ENCODE measurements at places on chromosomes 16 and 17.

- no peak for DNase-seq
Measured at GRCh38 chr17:15462976-15463772, 4.2 kb downstream of the CDRT4 start.

DNA sequence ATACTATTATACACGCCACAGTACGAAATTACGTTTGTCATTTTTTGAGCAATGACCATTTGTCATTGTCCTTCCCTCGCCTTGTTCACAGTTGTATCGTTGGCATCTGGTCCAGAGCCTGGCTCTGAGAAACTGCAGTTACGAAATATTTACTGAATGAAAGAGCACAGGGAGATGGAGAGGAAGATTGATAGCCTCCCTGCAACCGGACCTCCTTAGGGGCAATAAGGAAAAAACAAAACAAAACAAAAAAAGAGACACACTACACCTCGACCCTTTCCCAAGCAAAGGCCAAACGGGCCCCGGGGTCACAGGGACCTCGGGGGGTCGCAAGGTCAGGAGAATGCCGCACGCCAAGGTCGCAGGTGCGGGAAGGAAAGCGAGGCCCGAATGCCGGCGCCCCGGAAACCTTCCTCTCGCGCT lies 857 bp downstream of the GOT2 start:
- DNase-seq, result no peak

DNA sequence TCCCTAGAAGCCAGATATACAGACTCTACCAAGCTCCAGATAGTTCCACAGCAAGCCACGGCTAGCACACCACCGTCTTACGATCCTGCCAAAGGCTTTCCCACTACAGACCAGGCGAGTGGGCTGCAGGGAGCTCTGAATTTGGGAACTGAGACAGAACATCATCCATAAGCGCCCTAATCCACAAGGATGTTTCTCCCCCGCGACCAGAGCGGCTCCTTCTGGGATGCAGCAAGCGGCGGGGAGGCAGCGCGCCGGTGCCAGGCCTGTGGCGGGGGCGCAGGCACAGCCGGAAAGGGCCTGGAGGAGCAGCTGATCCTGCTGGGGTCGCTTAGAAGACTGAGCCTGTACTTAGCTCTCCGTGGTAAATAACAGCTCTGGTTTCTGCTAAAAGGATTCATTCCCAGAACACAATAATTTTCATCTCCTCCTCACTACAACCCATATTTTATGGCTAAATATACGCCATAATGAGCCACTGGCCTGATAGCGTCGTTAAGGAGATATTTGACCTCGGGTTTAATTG lies 16.2 kb upstream of the FOXF1 start:
- DNase-seq, result no peak

DNA sequence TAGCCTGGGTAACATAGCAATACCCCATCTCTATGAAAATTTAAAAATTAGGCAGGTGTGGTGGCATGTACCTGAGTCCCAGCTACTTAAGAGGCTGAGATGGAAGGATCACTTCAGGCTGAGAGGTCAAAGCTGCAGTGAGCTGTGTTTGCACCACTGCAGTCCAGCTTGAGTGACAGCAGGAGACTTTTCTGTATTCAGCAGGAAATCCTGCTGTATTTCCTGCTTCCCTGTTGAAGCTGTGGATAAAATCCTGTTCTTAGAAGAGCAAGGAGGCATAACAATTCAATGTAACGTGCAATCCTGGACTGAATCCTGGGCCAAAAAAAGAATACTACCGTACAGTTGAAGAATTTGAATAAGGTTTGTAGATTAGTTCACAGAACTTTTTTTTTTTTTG lies 62.2 kb downstream of the FBXL20 start:
- no peak for DNase-seq

GRCh38 chr17:35286120-35286781 lies 43.4 kb downstream of the SLFN5 start:
- no peak for DNase-seq

GRCh38 chr16:75466760-75467159 lies 2.3 kb upstream of the TMEM170A start:
- no peak for DNase-seq

DNA sequence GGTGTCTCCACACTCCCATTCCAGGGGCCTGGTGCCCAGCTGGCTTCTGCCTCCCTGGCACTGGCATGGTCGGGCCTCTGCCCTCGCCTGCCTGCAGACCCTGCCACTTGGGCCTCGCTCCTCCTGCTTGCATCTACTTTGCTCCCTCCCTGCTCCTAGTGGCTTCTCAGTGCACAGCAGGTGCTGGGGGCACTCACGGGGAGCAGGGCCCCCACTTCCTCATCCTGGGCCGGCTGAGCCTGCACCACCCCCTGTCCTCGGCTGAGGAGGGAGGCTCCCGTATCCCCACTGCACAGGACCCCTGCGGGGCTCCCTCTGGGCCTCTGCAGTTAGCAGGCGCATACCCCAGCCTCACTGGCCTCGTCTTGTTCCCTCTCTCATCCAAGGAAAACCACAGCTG lies 35.2 kb downstream of the CIBAR2 start:
- no peak for DNase-seq

GRCh38 chr16:24769806-24770205 lies 40.4 kb downstream of the TNRC6A start:
- DNase-seq, result no peak

DNA sequence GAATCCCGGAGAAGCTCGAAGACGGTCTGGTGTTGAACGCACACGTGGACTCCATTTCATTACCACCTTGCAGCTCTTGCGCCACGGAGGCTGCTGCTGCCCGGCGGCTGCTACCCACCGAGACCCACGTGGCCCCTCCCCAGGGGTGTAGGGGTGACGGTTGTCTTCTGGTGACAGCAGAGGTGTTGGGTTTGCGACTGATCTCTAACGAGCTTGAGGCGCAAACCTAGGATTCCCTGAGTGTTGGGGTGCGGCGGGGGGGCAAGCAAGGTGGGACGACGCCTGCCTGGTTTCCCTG lies 1.7 kb upstream of the CBX4 start:
- DNase-seq, result no peak

- DNase-seq, result no peak
Measured at GRCh38 chr16:82653550-82654511, 27.1 kb downstream of the CDH13 start.

DNA sequence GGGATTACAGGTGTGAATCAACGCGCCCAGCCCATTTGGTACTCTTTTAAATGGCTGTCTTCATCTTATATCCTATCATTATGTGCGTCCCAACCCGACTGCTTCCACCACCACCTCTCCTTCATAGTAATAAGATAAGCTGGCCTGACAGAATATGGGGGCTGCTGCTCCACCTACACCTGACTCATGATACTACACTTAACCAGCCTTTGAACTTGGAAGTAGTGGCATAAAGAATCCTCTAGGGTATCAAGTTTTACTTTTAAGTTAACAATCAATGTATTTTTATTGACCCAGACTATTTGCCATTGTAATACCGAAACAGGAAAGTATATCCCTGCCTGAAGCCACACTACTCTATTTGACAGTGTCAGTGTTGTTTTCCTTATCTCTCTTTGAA lies 18.8 kb downstream of the PDZD9 start:
- DNase-seq, result no peak

DNA sequence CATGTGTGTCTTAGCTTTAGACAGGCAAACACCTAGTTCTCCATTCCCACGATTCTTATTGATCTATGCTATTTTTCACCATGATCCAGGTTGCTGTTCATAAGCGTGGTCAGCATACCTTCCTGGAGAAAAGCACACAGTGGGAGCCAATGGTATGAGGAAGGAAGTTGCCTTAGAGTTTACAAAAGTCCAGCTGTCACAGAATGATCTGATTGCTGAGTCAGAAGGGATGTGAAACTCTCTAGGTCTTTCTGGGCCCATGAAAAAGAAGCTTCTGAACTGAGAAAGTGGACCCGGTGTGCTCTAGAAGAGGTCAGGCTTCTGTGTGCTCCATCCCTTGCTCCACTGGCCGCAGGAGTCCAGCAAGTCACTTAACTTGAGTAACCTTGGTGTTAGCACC lies 71.0 kb upstream of the CCL1 start:
- DNase-seq, result no peak

GRCh38 chr17:28319598-28319935 lies 567 bp downstream of the TMEM97 start:
- DNase-seq, result no peak

DNA sequence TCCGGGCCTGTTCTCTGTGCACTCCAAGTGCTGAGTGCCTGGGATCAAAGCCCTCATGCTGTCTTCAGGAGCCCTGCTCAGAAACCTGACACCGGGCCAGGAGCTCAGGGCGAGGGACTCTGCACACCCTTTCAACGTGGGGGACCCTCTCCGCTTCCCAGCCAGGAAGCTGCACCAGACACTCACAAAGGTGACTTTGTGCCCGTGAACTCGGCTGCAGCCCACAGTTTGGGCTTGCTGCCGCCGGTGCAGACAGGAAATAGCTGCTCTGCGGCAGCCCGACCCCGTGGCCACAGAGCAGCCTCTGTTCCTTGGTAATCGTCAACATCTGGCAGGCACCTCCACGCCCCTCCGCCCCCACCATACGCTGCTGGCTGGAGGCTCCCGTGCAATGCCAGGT lies 93.4 kb upstream of the METRNL start:
- DNase-seq, result no peak

- DNase-seq, result no peak
Measured at GRCh38 chr17:6994118-6994598, 1.7 kb upstream of the ALOX12 start.

- no peak for DNase-seq
Measured at GRCh38 chr16:873889-874288, 73.4 kb upstream of the GNG13 start.

DNA sequence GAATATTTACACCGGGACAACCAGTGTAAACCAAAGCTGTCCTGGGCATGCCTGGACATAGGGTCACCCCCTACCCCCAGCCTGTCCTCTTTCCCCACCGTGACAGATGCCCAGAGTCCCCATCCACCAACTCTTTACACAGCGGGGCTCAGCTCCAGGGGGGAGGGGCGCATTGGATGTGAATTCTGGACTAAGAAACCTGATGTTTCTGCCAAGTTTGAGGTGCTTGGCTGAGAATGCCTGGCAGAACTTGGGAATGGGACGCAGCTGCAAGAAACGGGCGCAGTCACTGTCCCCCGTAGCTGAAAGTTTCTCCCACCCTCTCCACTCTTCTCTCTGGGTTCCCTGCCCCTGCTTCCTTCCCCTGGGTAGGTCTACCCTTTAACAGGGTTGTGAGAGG lies 68.0 kb upstream of the CDC42EP4 start:
- DNase-seq, result no peak

DNA sequence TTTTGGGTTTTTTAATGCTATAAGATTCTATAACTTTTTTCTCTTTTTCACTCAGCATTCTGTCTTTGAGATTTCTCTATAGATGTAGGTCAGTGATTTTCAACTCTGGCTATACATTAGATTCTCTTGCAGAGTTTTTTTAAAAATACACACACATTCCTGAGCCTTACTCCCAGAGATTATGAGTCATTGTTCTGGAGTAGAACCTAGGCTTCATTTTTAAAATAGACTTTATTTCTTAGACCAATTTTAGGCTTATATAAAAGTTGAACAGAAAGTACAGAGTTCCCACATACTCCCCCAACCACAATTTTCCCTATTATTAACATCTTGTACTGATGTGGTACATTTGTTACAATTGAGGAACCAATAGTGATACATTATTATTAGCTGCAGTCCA lies 63.3 kb downstream of the CYB561 start:
- no peak for DNase-seq

- peak; percentile 40 for DNase-seq
Measured at GRCh38 chr17:50952013-50952412, 85.9 kb upstream of the TOB1 start.
